ENCODE measurements at places on chromosomes 13 and 19. TPM values are rescaled to one million over a fixed set of nuclear protein-coding genes. Genes with fewer than 3 reads are reported as not detected.

DNA sequence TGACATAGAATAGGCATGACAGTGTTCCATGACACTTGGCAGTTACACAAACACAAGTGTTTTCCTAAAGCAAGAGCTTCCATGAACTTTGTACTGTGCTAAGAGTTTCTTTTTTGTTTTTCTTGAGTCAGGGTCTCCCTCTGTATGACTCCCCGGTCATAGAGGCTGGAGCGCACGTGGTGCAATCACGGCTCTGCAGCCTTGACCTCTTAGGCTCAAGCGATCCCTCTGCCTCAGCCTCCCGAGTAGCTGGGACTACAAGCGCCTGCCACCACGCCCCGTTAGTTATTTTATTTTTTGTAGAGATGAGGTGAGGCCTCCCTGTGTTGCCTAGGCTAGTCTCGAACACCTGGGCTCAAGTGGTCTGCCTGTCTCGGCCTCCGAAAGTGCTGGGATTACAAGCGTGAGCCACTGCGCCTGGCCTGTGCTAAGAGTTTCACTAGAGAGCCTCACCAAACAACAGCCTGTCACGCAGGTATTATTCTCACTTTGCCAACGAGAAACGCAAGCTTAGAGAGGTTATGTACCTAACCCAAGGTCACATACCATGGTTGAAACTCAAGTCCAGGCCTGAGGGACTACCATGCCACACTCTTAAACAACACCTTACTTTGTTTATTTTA, 355.9 kb downstream of the KLF12 start:
- DNase-seq = no peak

- no peak for DNase-seq
These were observed 51.1 kb downstream of the FAM216B start for GRCh38 chr13:42832341-42833096.

GRCh38 chr13:101730420-101731000, 278.0 kb downstream of the ITGBL1 start:
- no peak for DNase-seq

- DNase-seq = no peak
These were observed 204.8 kb downstream of the MYO16 start for GRCh38 chr13:108834193-108834592.

DNA sequence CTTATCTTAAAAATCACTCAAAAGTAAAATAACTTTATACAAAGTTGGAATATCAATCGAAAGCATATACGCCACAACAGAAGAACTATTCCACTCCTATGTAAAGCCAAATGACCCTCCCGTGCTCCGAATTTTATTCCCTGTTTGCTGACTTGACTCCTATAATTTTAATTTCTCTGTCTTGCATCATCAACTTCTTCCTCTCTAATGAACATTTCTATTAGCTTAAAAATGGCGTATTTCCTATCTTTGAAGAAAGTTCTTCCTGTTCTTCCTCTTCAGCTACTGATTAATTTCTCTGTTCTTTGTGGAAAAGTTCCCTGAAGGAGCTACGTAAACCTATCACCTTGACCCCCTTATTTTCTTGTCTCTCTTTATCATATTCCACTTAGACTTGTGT, 389.3 kb downstream of the LMO7 start:
- no peak for DNase-seq

DNA sequence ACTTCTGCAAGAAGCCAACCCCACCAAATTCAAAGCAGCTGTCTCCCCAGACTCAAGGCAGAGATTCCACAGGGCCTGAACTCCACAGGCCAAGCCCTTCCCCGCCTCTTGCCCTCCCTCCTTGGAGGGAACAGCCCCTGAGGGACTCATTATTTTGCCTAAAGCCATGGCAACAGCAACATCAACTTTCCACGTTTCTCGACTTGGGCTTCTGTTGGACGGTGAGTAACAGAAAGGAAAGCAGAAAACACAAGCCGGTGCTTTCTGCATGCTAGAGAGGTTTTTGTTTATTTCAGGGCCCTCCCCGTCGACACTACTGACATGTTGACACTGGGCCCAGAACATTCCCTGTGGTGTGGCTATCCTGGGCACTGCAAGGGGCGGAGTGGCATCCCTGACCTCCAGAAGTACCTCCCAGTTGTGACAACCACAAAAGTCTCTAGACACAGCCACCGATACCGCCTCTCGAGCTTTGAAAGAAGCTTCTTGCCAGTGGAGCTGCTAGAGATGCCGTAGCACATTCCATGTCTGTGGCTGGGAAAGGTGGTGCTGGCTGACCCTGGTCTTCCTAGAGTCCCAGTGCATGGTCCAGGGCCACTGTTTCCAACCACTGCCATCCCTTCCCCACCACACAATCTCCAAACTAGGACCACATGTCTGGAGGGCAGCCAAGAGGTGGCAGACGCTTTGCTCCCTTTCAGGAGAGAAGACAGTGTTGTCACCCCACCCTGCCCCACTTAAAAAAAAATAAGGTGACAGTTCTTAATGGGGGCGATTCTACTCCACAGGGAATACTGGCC, 12.8 kb downstream of the CAPS start:
- no peak for DNase-seq

DNA sequence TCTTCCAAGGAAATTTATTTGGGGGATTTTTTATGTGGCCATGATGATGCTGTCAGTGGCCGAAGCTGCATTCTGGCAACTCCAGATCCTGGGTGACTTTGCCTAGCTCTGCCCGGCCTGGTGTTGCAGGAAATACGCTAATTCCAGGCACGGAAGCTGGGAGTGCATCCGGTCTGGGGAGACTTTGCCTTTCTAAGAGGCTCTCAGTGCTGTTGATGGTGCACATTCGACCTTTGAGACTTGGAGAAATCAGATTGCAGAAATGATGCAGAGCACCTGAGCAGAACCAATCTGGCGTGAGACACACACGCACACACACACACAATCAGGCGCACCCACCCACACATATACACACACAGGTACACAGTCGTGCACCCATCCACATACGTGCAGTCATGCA, 5.9 kb upstream of the TMEM255B start:
- no peak for DNase-seq

DNA sequence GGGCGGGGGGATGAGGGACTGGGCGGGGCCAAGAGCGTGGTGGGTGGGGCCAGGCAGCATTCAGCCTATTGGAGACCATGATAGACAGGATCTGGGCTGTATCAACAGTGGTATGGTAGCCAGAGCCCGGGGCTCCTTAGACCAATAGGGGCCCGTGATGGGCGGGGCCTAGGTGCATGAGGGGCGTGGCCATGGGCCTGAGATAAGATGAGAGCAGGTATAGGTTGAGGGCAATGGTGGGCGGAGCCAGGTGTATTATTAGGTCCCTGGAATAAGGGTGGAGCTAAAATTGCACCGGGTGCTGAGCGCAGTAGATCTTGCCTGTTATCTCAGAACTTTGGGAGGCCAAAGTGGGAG, 5.3 kb downstream of the ABCA7 start:
- no peak for DNase-seq

GRCh38 chr19:41299755-41300089, 10.2 kb upstream of the CCDC97 start:
- DNase-seq = no peak

DNA sequence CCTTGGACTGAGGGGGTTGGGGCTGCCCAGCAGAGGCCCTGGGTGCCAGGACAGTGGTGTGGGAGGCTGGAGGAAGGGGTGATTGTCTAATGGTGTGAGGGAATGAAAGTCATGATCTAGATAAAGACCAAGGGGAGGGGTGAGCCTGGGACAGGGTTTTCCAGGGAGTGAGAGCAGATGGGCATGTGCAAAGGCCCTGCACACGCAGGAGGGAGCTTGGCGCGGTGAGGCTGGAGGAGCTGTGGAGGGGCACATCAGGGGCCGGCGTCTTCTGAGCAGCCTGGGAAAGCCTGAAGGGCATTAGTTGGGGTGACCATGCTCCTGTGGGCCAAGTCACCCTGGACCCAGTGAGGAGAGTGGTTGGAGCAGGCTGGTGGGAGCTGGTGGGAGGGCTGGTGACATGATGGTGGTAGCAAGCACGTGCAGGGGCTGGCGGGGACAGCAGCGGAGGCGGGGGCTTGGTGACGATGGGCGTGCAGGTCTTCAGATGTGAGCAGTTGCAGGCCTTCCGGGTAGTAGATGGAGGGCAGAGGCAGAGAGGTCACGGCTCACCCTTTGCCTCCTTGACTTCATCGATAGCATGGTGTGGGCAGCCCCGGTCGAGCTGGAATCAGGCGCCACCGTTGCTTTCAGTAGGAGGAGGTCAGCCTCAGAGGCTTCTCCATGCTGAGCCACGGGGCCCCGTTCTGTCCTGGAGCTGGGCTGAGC, 20.2 kb upstream of the F2RL3 start:
- DNase-seq = no peak

- no peak for DNase-seq
These were observed 382.4 kb downstream of the KCTD12 start for GRCh38 chr13:76503766-76504165.

DNA sequence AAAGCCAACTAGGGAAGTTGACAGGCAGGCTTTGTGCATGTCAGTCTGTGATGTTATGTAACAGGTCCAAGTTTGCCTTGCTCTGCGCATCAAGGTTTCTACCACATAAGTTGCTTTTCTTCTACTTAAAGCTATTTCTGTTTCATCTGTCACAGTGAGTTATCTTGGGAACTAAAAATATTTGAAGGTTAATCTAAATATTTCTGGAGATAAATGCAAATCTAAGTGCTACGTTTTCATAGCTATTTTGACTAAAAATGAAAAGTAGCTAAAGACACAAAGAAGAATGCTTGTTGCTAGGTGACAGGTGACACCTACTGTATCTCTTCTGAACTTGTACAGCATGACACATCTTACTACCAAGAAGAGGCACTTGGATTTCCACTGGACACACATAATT, 135.6 kb downstream of the KLF12 start:
- DNase-seq = no peak

GRCh38 chr13:19052931-19053330, 128.7 kb downstream of the TUBA3C start:
- no peak for DNase-seq

DNA sequence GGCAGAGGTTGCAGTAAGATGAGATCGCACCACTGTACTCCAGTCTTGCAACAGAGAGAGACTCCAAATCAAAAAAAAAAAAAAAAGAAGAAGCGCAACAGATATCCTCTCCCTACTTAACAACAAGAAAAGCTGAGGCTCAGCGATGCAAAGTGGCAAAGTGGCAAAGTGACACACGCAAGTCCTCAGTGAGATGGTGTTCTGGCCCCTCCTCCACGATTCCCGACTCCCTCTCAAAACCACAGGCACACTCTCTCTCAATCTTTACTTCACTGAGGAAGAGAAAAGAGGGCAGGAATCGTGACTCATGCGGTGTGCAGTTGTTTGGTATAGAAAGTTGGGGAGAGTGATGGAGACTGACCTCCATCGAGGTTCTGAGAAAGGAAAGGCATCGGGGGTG, 12.6 kb downstream of the FFAR2 start:
- DNase-seq = no peak

GRCh38 chr13:45717349-45717748, 15.2 kb downstream of the CBY2 start:
- DNase-seq = no peak

GRCh38 chr13:34748073-34748472, 194.0 kb upstream of the NBEA start:
- DNase-seq = no peak

DNA sequence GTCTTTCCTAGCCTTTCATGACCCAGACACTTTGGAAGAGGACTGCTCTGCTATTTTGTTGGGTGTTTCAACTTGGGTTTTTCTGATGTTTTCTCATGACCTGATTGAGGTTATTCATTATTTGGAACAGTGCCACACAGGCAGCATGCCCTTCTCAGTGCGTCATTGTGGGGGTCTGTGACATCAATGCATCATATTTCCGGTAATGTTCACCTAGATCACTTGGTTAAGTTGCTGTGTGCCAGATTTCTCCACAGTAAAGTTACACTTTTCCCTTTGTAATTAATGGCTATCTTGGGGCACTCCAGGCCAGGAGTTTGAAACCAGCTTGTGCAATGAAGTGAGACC, 124.4 kb downstream of the SIPA1L3 start:
- no peak for DNase-seq

DNA sequence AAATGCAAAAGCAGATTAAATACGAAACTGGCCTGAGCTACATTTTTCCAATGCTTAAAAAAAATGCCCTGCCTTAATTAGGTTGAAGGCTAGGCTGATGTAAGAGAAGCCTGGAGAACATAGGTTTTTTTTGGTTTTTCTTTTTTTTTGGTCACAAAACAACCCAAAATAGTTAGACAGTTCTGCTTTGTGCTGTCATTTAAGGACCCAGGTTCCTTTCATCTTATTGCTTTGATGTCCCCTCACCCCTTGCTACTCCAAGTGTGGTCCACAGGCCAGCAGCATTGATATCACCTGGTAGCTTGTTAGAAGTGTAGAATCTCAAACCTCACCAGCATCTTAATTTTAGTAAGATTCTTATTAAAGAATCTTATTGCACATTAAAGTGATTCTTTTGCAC, 14.4 kb downstream of the TDRD3 start:
- DNase-seq = no peak

- DNase-seq = no peak
These were observed 42.4 kb downstream of the ADGRE3 start for GRCh38 chr19:14632286-14632685.

- DNase-seq = no peak
These were observed 1.7 kb downstream of the TPRX2 start for GRCh38 chr19:47860602-47861297.

DNA sequence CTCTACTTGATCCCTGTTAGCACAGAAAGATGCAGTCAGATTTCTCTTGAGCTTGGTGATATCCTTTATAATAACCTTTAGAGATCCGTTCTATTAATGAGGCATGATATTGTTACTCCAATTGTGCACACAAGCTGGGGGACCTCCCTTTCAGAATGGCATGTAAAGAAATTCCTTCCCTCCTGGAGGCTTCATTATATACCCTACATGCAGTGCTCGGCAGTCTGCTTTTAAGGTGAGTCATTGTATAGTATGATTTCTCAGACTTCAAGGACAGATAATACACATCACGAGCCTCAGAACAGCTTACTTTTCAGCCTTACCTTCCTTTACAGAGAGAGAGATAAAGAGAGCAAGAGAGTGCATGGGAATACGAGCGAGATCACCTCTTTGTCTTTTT, 261.3 kb downstream of the ATP8A2 start:
- DNase-seq = no peak

DNA sequence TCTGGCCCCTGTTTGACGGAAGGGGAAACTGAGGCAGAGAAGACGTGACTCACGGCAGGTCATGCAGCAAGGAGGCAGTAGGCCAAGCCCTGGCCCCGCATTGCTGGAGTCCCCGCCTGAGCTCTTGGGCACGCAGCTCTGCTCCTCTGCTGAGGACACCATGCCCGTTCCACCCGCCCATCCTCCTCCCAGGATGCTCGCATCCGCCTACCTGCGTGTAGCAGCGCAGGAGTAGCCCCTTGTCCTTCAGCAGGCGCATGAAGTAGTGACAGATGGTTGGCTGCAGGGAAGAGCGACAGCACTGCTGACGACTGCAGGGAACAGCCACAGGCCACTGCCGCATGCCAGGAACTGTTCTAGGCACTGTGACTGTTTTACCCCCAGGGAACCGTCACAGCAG, 10.5 kb downstream of the SIRT2 start:
- no peak for DNase-seq

Gene KRTDAP
- total RNA-seq = not detected

Gene FGF21
- total RNA-seq = not detected

Gene ATP8A2
- 47.3 TPM for total RNA-seq

Gene CHST8
- total RNA-seq = 14.0 TPM

Gene CD70
- total RNA-seq = not detected

Gene B3GLCT
- 12.0 TPM for total RNA-seq

Gene CACNG6
- 0.47 TPM for total RNA-seq

Gene ACP5
- total RNA-seq = 0.78 TPM

Gene PPAN
- total RNA-seq = 18.1 TPM

Gene FGF14
- total RNA-seq = 69.1 TPM

Gene SYNGR4
- total RNA-seq = not detected

Gene MIA
- total RNA-seq = not detected

Gene SUGT1
- 90.5 TPM for total RNA-seq

Gene RGL3
- not detected for total RNA-seq

Gene ATP1A3
- total RNA-seq = 153 TPM
